Mesothelial cell of epicardium (in vitro differentiated cells): ENCODE measurements at places on chromosomes 1 and 21.

- no peak for DNase-seq
Observed at GRCh38 chr1:37609002-37609401, 13.3 kb upstream of the GNL2 start.

DNA sequence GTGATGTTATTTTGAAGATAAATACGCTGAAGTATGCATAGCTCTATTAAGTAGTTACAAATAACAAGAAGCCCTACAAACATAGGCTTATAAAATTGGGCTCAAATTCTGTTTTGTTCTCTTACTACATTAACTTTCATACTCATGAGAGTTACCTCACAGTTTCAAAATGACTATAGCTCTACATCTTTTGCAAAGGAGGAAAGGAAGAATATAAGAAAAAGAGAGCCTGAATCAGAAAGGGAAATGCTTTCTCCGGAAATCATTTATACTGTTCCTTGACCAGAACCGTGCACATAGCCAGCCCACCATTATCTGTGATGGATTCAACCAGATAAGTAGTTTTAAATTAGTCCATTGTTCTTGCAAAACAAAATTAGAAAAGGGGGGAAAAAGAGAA is 1252.1 kb downstream of the NCAM2 start:
- no peak for DNase-seq

- no peak for DNase-seq
Observed at GRCh38 chr1:235945775-235946570, 79.3 kb upstream of the LYST start.

DNA sequence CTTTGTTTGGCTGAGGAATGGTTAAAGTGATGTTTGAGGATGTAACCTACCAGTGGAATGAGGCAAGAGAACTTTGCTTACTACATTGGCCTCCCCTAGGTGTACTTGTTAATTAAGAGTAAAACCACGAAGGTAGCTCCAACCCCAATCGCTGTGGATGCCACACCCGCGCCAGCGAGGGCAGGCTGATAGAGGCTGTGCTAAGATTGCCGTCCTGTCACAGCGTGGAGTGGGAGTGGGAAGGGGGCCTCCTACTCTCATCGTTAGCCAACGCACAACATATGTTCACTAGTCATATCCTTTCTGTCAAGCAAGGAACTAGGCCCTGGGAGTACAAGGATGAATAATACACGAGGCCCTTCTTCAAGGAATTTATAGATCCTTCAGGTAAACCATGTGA is 99.6 kb downstream of the RUNX1 start:
- DNase-seq = no peak

DNA sequence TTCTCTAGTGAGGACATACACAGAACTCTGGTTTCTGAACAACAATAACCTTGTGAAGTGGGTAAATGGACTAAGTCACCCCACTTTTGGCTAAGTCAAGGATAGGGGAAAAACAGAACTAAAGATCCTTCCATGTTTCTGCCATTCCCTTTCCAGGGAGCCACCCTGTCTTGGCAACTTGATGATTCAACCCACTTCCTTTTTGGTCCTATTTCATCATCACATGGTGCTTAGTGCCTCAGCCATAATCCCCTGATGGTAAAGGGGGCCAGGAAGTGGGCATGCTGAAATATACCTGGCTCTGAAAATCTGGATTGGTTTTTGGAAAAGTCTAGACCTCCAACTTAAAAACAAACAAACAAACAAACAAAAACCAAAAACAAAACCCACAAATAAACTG is 206.4 kb upstream of the FOXD3 start:
- no peak for DNase-seq

GRCh38 chr1:93734999-93735398 is 53.4 kb upstream of the BCAR3 start:
- DNase-seq = no peak
